ENCODE measurements at places on chromosomes 5 and 9. TPM values are rescaled to one million over a fixed set of nuclear protein-coding genes. Genes with fewer than 3 reads are reported as not detected.

Gene NMUR2
- not detected for total RNA-seq

Gene BTNL3
- not detected for total RNA-seq

Gene IRX2
- 0.90 TPM for total RNA-seq

Gene F2RL2
- 18.6 TPM for total RNA-seq

Gene NIM1K
- 1.9 TPM for total RNA-seq

Gene ORM2
- total RNA-seq, result not detected

Gene SLC22A4
- 3.4 TPM for total RNA-seq

Gene CDH9
- 0.16 TPM for total RNA-seq

Gene NOL8
- total RNA-seq, result 36.5 TPM

Gene MYOZ3
- total RNA-seq, result 0.72 TPM

Gene HCN1
- not detected for total RNA-seq

Gene TXNDC15
- total RNA-seq, result 39.9 TPM

Gene BSPRY
- total RNA-seq, result not detected

Gene FGF10
- 1.2 TPM for total RNA-seq

Gene FAM153A
- total RNA-seq, result not detected

Gene PDE6A
- not detected for total RNA-seq

Gene FOXD4
- 0.27 TPM for total RNA-seq

Gene TMEM232
- total RNA-seq, result 4.7 TPM

Gene CEL
- total RNA-seq, result 0.27 TPM

Gene PKD2L2
- not detected for total RNA-seq

Gene GLRA1
- not detected for total RNA-seq

Gene FOXI1
- total RNA-seq, result not detected

Gene CDH12
- 0.09 TPM for total RNA-seq

Gene ZNF366
- not detected for total RNA-seq

Gene OBP2B
- total RNA-seq, result not detected

Gene PCA3
- not detected for total RNA-seq

Gene DIRAS2
- total RNA-seq, result 1.6 TPM

Gene PCDHGA11
- total RNA-seq, result 17.8 TPM

All from fibroblast of the aortic adventitia (primary cell).